Natural killer cell treated with Interleukin-12 subunit alpha and Interleukin-12 subunit beta and Interleukin-15 and Interleukin-18, amount 100 ng/mL, for 72 hours (primary cell): ENCODE measurements at places on chromosomes 7 and 10.

DNA sequence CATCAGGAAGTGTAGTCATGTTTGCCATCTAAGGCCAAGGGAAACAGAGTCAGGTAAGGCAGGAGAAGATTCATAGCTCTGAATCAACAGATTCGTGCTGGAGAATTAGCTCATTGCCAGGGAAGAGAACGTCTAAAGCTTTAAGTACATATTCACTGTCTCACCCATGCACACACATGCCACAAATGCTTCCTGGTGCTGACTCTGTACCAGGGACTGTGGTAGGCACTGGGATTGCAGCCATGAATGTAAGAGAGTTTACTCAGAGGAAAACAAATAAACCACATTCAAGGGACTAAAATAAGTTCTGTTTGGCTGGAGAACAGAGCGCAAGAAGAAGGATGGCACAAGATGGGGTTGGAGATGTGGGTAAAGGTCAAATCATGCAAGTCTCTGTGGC is 89.8 kb upstream of the HPS1 start:
- DNase-seq = no peak

- DNase-seq = no peak
These were observed 55.5 kb downstream of the MET start for GRCh38 chr7:116727432-116728009.

DNA sequence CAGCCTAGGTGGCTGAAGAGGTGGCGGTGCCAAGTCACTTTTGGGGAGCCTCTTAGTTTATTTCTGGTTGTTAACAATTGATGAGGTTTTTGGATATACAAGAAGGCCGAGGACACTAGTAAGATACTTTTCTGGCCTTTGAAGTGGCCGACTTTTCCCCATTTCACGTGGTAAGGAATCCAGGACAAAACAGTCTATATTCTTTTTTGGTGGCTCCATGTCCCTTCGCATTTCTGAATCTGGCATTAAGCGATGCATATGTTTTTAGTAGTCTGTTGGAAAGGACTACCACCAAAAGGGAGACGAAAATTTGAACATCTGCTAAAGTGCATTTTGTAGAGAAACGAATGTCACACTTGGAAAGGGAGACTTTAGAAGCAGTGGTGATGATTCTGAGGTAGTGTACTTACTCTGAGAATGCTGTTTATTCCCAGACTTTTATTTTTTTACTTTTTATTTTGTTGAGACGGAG is 1.5 kb downstream of the MLLT10 start:
- DNase-seq = no peak

DNA sequence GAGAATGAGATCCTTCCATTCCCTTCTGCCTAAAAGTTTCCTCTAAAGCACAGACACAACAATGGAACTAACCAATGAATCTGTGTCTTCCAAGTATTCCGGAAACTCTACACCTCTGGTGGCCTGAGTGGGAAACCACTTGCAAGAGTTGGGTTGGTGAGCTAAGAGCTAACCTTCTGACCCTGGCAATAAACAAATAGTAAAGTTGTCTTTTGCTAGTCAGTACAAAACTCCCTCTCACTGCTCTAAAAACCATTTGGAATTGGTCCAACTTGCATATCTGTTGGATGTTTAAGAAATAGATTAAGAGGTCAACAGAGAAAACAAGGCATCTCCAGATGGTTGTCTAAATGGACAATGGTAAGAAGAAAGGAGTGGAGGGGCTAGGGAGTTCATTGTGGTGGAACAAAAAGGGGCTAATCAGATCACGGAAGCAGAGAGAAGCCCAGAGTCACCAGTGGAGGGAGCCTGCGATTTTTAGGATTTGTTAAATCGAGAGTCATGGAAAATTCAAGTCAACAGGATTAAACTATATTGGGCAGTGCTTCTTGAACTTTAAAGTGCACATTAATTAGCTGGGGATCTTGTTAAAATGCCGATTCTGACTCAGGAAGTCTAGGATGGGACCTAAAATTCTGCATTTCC is 192.3 kb downstream of the EVX1 start:
- DNase-seq = no peak

DNA sequence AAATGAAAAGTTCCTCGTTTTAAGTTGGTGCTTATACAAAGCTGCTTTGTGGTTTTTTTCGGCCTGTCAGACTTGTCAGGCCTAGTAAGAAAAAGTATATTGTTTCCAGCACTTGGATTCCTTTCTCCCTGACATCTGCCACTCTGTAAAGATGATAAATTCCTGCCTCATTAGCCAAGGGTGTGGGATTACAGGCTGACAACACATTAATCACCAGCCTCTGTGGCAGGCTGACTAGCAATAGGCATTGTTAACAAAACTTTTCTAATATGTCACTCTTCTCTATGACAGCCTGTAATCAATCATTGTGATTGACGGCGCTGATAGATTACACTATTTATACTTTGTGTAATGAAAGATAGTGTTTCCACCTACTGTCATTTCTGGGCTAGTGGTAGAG is 682.5 kb downstream of the LRMDA start:
- DNase-seq = no peak

DNA sequence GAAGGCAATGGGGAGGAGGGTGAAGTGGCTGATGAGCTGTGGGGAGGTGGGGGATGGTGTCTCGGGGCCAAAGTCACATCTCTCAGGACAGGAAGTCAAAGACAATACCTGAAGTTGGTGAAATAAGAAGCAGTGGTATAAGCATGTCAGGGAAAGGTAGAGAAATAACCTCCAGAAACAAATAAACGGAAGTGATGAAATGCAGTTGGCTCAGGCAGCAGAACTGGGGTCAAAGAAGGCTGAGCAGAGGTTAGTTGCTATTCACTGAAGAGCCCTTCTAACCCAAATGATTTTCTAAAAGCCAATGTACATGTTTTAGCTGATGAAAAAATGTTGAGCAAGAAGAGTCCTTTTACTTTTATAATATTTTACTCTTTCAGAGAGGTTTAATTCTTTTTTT is 78.6 kb upstream of the ADRB1 start:
- DNase-seq = no peak

DNA sequence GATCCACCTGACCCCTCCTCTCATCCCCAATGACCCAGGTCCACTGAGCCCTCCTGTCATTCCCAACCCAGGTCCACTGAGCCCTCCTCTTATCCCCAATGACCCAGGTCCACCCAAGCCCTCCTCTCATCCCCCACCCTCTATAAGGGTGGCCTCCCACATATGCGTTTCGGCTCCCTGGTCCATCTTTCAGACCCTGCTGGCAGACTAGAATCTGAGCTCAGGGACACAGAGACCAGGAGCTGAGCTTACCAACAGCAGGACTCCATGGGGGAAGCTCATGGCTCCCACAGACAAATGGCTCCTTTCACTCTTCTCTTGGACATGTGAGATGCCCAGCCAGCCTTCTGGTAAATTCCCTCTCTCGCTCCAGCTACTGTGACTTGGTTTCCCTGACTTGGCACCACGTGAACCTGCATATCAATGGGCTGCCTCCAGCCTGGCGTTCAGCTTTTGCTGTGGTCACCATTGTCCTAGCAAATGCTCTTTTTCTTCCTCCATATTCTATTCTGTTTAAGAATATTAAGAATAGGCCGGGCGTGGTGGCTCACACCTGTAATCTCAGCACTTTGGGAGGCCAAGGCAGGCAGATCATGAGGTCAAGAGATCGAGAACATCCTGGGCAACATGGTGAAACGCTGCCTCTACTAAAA is 24.8 kb upstream of the INPP5A start:
- no peak for DNase-seq

DNA sequence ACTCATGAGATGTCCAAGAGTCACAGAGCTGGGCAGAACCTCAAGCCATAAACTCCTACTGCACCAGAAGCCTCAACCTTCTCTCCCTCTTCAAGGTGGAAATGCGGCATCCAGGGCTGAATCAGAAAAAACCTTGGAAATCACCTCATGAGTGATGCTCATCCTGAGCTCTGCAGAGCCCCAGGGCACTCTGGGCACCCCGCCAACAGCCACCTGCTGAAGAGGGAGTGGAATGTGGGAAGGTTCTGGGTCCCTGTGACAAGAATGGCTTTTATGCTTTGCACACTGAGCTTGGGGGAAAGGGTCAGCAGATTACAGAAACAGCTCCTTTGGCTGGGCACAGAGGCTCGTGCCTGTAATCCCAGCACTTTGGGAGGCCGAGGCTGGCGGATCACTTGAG is 18.8 kb downstream of the NUDT1 start:
- no peak for DNase-seq

- DNase-seq = no peak
These were observed 153.2 kb downstream of the CDH23 start for GRCh38 chr10:71549766-71550533.

GRCh38 chr10:88170628-88171027 is 307.2 kb downstream of the PTEN start:
- no peak for DNase-seq

- DNase-seq = no peak
These were observed 31.0 kb upstream of the ARID5B start for GRCh38 chr10:61870526-61870895.

GRCh38 chr10:123642697-123643096 is 23.5 kb upstream of the GPR26 start:
- DNase-seq = no peak
